ENCODE measurements at places on chromosomes 2 and 18.

DNA sequence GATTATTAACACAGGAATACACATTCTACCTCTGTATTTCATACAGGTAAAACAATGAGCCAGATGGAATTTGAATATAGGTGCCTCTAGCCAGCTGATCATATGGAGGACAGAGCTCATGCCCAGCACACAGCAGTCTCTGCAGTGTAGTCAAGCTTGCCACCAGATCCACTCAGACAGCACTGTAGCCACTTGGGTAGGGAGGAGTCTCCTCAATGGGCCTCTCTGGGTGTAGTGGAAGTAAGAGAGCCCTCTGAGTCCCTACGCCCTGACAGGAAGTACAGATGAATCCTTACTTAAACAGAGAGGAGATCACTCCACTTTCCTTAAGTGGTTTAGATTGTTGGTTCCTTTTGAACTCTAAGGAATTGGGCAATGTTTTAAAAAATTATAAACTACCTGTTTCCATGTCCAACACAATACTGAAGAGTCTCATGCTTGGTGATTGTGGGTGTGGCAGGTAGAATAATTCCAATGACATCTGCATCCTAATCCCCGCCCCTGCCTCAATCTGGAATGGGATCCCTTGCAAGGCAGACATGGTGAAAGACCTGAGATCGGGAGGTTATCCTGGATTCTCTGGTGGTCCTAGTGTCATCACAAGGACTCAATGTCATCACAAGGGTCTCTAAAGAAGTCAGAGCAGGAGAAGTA, 23.0 kb upstream of the TMEM200C start:
- no peak for DNase-seq

DNA sequence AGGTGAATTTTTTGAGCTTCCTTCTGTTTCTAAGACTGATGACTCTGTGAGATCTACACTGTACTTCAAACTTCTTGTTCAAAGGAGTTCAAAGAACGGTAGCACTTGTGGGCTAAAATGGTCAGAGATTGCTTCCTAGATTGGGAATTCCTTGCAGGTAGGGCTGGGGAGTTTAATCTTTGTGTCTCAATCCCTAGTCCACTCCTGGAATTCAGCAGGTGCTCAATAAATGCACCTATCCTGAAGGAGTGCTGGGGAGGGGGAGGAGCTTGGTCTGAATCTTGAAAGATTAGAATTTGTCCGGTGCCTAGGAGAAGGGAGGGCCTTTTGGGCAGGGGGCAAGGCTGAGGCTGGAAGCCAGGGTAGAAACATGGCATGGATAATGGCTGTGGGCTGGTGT, 34.6 kb downstream of the TMEM17 start:
- DNase-seq, result no peak

GRCh38 chr2:190505696-190506095, 28.8 kb downstream of the NEMP2 start:
- DNase-seq, result no peak

DNA sequence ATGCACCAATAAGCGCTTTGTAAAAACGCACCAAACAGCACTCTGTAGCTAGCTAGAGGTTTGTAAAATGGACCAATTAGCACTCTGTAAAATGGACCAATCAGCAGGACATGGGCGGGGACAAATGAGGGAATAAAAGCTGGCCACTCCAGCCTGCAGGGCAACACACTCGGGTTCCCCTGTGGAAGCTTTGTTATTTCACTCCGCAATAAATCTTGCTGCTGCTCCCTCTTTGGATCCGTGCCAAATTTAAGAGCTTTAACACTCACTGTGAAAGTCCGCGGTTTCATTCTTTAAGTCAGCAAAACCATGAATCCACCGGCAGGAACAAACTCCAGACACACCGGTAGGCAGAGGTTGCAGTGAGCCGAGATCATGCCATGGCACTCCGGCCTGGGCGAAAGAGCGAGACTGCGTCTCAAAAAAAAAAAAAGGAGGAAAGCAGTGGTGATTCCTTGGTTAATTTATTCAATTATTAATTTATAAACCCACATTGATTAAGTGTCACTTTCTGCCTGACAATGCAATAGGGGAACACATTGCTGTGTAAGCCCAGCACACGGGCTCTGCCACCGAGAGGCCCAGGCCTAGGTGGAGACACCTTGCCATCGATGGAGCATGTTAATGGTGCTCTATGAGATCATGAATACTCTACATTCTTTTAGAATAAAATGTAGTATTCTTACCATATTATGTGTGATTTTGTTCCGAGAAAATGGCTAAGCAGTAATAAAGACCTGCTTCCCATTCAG, 687.6 kb upstream of the HS6ST1 start:
- no peak for DNase-seq

DNA sequence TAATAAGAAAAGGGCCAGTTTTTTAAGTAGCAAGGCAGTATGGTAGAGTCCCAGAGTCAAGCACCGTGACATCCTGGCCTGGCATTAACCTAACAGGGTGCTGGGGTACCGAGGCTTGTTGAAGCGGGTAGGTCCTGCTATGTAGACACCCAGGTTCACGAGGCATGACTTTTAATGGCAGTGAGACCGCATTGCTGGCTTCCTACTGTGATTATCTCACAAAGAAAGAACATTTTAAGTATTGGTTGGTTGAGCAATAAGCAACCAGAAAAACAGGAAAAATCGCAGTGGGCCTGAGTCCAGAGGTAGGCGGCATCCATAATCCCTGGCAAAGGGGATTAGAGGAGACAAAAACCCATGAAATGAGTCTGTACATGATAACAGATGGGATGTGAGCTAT, 927.9 kb upstream of the ACVR2A start:
- no peak for DNase-seq

DNA sequence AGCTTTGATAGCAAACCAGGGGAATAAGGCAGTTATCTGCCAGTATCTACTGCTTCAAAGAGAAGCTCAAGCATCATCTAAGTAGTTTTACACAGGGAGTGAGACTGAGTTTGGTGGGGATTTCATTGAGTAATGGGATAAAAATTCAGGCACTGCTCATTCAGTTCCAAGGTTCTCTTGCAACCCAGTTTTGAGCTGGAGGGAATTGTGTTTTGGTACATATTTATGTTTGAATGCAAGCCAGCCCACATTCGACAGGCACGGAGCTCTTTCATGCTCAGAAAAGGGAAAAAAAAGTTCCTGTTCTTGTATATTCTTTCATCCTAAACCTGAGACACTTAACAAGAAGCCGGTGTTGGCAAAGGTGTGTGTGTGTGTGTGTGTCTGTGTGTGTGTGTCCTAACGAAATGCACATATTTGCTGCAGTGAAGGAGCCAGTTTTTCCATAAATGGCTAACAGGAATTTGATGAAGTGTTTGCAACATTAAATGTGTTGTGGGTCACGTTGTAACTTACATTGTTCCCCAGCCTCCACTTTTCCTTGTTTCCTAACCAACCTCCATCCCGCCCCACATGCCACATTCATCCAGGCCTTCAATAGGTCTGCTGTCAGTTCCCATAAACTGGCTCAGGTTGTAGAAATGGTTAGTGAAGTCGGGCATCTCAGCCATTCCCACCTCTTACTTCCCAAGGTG, 311.1 kb downstream of the TXNL1 start:
- no peak for DNase-seq

- DNase-seq, result no peak
Measured at GRCh38 chr2:170092436-170093060, 85.4 kb upstream of the MYO3B start.

DNA sequence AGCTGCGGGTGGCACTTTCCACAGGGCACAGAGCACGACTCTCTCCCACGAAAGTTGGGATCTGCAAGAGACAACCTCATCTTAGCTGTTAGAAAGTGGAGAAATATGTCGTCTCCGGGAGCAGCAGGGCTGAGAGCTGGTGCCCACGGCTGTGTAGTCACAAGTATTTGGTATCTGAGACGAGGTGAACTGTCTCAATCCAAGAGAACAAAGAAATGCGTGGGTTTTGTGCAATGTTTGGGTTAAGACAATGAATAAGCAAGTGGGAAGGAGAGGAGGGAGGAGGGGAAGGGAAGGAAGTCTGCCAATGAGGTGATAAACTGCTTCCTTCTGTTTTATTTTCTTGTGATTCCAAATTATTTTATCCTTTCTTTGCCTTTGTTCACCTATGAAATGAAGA, 18.0 kb downstream of the DYTN start:
- DNase-seq, result peak; percentile 29

- DNase-seq, result no peak
Measured at GRCh38 chr2:26884486-26884885, 36.6 kb downstream of the DPYSL5 start.

DNA sequence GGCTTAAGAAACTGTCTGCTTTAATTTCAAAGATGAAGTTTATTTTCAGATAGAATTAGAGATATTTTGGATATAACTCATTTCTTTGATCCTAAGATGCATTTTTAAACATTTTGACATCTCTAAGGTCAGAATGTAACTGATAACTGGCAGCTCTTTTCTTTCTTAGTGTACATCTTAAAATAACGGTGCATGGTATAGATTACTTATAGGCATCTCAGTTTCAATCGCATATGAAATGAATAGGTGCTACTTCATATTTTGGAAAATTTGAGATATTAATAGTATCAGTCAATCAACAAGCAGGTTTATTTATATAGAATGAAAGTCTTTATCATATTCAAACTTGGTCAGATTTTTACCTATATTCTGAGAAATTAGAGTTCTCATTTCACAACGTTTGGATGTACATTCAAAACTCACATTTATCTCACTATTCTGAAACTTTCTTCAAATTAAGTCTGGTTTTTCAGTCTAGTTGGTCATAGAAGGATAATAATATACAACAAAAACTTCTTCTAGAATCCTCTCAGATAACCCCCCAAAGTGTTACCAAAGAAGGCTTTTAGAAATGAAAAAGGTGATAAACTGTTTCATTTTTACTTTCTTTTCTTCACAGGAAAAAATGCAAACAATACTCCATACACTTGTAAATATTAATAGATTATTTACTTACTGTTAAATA, 122.8 kb upstream of the WDSUB1 start:
- no peak for DNase-seq

GRCh38 chr18:8787371-8787670, 82.0 kb downstream of the MTCL1 start:
- no peak for DNase-seq

GRCh38 chr2:18787726-18788125, 198.4 kb upstream of the NT5C1B start:
- DNase-seq, result no peak

DNA sequence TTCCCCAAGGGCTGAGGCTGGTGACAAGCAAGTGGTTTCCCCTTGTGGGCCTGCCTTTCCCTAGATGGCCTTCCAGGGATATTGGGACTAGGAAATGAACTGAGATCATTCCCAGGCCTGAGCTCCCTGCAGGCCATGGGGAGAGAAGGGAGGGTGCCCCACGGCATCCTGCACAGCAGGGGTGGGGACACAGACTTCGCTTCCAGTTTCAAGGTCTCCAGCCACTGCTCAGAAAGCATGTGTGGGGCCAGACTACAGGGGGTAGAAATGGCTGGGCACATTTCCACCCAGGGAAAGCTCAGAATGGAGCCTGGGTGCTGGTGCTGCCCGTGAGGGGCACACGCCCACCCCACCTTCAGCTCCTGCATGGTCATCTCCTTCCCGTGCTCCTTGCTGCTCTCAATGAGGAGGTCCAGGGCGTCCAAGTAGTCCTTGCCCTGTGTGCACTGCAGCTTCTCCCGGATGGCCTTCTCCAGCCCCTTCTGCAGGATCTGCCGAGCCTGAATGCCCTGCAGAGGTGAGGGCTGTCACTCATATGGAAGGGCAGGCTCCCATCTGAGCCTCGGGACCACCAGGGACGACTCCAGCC, 13.2 kb downstream of the CYP26B1 start:
- DNase-seq, result no peak

GRCh38 chr2:232563580-232563979, 13.1 kb downstream of the EIF4E2 start:
- no peak for DNase-seq

DNA sequence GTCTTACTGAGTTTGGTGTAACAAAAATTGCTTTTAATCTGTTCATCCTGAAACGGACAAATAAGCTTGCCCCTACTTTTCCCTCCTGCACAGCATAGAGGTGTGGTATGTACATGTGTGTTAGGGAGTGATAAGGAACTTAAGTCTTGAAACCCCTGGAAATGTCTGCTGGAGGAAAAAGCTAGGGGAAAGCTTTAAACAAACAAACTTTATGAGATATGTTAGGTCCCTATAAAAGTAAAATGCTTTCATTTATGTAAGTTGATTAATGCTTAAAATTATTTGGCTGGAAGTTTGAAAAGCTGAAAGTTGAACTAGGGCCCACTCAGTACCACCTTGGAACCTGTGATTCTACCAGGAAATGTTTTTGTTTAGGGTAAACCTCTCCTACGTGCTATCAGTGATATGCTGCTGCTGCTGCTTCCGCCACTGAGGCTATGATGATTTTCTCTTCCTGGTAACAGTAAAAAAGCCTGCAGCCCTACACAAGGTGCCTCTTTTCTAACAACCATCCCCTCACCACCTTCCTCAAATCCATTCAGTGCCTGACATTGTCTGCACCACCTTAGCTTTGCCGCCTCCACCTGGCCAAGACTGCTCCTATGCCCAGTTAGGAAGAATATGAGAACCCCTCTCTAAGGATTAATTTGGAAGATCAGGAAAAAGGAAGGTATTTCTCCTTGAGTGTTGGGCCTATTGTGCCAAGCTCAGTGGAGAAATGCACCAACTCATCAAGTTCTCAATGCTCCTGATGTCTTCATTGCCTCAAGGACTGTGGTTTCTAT, 2.5 kb upstream of the YES1 start:
- no peak for DNase-seq

DNA sequence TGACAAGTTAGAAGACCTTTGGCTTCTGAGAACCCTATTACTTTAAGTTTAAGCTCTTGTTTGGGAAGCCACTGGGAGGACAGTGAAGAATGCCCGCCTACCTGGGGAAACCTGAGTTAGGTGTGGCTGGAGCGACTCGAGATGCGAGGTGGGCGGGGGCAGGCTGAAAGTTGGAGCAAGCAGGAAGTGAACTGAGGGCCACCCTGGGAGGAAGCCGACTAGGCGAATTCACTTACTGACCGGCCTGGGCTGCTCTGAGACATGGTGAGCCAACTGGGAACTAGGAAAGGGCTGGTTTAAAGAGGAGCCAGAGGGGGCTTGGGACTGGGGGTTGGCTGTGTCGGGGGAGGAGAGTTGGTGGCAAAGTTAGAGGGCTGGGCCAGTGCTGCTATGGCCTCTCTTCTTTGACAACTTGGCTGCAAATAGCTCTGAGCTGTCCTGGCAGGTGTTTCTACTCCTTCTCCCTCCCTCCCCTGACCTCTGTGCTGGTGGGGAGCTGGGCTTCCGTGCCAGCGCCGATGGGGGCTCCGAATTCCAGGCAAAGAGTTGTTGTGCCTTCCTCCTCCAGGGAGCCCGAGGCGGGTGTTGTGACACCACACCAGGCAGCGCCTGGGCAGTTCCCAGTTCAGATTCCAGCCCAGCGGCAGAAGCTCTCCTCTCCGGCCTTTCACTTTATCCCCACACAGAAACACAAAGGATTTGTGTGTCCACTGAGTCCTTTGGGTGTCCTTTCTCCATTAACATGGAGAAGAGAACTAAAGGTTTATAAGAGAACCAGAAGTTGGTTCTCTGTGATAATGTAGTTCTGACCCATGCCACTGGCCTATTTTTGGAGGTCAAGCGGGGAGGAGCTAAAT, at the start of gene VAMP8:
Gene VAMP8 (plus strand): TSS at position 201 of the 857 bp plus-strand sequence. CDS start 61 bp downstream, at position 262.
- DNase-seq, result peak; percentile 65

DNA sequence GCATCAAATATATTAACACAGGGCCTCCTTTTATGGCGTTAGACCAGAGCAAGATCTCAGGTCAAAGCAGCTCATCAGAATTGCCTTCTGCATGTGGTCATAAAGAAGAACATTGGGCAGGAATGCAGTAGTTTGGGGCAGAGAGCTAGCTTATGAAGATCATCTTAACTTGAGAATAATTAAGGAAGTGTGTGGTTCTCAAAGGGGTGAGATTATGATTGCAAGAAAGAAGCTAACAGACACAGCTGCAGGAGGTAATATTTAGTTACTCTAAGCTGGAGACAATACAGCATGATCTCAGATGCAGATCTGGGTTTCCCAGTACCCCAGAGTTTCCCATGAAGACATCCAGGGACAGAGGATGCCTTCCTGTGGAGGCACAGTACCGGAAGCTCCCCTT, 91.6 kb downstream of the TTC27 start:
- no peak for DNase-seq

Data from inflammatory macrophage treated with lipopolysaccharide for 4 hours (primary cell).